NCI-H2171 (cell line): ENCODE measurements at places on chromosomes 5 and 9.

GRCh38 chr5:112793201-112793600, 55.5 kb downstream of the APC start:
- DNase-seq: no peak

- DNase-seq: no peak
These were observed 3.0 kb downstream of the EQTN start for GRCh38 chr9:27293996-27294395.

- DNase-seq: no peak
These were observed 25.9 kb upstream of the ZFAND5 start for GRCh38 chr9:72390907-72391306.

DNA sequence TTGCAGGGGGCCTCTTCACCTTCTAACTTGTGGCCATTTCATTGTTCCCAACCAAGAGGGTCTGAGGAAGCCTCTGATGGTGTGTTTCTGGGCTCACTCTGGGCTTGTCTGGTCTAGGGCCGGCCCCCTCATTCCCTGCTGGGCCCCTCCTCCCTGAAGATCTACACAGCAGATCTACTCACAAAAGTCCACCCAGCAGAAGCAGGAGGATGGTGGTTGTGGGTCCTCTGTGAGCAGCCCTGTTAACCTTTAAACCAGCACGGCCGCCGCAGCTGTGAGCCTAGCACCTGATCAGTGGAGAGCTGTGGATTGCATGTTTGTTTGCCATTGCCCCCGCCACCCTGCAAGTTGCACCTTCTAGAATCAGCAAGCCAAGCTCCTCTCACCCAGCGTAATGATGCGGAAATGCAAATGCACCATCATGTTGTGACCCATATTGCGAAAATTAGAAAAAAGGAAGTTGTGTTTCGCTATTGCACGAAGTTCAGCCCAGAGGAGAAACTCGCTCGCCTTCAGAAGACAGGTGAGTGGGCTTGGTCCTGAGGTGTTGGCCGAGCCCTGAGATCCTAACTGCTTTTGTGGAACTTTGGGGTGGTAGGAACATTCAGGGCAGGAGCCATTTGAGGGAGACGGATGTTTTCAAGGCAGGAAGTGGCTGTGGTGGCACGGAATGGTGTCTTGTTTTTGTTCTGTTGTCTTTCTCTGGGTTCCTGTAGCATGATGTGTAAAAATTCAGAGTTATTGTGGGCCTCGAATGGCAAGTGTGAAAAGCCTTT, 16.7 kb downstream of the FGD3 start:
- no peak for DNase-seq

DNA sequence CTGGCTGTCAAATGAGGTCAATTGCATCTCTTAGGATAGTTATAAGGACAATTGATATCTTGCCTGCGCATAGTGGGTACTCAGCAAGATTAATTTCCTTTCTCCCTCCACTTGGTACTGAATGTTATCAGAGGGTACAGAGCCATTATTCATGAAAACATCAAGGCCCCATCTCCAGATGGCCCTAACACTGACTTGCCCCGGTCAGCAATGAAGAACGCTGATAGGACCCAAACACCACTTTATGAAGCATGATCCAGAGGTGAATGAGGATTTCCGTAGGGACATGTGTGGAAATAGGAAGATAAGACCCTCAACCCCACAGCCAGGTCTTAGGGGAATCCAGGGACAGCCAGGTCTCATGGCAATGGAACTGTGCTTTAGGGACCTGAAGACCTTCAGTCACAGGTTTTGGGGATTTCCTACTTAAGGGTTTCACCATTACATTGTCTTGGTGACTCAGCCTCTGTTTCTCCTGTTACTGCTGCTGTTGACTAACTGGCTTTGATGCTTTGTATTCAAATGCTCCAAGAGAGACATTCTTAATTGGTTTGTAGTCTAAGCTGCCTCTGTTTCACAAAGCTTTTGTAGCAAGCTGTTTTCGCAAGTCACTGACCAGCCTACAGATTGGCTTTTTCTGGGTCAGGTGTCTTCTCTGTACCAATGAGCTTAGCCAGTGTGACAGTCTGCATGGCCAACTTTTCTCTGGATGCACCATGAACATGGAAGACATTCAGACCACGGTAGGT, 35.3 kb upstream of the IQGAP2 start:
- DNase-seq: no peak

GRCh38 chr5:56638061-56638621, 177.2 kb upstream of the MAP3K1 start:
- DNase-seq: no peak

GRCh38 chr5:177296581-177296980, 6.9 kb downstream of the RAB24 start:
- DNase-seq: no peak

- DNase-seq: no peak
These were observed 16.9 kb downstream of the DNAJC18 start for GRCh38 chr5:139422307-139422893.

DNA sequence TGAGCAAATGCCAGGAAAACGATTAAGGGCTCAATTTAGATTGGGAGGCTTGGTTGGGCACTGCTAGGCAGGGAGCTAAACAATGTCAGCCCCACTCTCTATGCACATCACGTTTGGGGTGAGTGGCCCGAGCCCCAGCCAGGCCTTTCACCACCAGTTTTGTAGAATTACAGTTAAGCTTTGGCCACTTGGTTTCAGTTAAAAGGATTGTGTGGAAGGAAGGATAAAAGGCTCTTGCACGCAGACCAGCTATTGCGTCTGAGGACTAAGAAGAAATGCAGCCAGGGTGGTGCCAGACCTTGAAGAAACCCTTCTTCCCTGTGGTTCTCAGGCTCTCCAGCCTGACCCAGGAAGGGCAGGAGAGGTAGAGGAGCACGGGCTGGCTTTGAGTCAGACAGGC, 125.3 kb upstream of the SLC44A1 start:
- no peak for DNase-seq

- DNase-seq: no peak
These were observed 2.5 kb downstream of the FEM1C start for GRCh38 chr5:115542086-115542485.

- no peak for DNase-seq
These were observed 42.9 kb upstream of the HAND1 start for GRCh38 chr5:154520861-154521453.
